ENCODE measurements at places on chromosomes 6 and 20.

- DNase-seq: no peak
Measured at GRCh38 chr6:165008971-165009370, 300.4 kb downstream of the C6orf118 start.

DNA sequence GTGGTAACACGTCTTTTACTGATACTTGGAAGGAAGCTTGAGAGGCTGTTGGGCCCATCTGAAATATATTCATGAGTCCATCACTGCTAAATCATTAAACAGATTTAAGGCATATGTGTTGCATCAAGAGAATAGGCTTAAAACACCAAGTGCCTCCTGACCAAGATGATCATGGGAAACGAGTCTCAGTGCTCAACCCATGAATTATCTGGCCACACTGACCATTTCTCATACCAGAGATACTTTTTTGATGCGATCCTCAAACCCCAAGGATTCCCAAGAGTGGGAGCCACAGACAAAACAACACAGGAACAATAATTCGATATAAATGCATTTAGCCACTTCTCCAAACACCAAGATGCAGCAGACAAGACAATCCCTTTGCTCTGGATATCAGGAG, 17.2 kb downstream of the HEY2 start:
- DNase-seq: no peak

GRCh38 chr6:105301756-105302616, 100.9 kb downstream of the PREP start:
- no peak for DNase-seq

- DNase-seq: no peak
Measured at GRCh38 chr6:33589731-33590530, 9.9 kb upstream of the BAK1 start.
